ENCODE measurements at places on chromosomes 7 and 10. TPM values are rescaled to one million over a fixed set of nuclear protein-coding genes. Genes with fewer than 3 reads are reported as not detected.

DNA sequence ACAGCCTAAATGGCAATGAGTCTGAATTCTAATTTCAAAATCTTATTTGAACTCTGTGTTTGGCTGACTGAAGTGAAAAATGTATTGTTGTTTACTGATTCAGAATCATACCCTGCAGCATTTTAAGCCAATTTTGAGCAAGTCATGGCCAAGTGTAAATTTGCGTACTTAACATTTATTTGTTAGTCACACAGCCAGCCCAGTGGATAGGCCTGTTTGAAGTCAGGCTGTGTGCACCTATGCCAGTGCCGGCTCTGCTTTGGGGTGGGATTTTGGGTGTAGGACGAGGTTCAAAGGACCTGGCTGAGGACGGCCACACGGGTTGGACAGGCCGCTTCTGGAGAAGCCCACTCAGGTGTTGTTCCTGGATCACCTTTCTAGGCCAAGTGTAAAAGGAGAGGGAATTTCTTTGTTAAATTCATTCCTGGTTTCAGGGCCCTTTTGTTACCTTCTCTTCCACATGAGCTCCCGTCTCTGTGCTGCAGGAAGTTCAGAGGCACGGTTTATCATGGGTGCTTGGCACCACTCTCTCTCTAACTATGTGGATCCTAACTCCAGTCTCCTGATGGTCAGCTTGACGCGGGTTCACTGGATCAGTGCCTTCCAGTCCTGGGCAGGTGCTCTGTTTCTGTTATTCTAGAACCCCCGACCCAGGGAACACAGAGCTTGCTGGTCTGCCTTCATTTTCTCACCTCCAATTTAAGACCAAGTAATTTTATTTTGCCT is 84.7 kb downstream of the CCNY start:
- no peak for DNase-seq

DNA sequence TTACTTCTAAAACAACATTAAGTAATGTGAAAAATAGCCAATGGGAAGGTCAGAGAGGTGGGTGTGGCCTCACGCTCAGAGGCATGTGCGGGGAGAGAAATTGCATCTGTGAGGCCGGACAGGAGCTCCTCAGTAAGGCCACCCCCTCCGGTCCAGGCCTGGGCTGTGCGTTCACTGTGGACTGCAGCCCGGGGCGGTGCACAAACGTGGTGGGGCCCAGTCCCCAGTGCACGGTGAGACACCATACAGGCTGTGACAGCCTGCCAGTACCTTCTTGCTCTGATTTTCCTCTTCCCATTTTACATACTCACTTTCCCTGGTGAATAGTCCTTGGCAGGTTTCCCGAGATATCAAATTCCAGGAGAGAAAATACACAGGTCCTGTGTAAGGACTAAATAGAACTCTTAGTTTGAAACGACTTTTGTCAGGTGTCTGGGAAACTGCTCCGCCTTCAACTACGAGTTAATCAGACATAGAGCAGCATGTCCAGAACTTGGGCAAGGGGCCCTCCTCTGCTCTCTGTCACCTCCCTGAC is 174.1 kb upstream of the MKI67 start:
- DNase-seq = no peak

DNA sequence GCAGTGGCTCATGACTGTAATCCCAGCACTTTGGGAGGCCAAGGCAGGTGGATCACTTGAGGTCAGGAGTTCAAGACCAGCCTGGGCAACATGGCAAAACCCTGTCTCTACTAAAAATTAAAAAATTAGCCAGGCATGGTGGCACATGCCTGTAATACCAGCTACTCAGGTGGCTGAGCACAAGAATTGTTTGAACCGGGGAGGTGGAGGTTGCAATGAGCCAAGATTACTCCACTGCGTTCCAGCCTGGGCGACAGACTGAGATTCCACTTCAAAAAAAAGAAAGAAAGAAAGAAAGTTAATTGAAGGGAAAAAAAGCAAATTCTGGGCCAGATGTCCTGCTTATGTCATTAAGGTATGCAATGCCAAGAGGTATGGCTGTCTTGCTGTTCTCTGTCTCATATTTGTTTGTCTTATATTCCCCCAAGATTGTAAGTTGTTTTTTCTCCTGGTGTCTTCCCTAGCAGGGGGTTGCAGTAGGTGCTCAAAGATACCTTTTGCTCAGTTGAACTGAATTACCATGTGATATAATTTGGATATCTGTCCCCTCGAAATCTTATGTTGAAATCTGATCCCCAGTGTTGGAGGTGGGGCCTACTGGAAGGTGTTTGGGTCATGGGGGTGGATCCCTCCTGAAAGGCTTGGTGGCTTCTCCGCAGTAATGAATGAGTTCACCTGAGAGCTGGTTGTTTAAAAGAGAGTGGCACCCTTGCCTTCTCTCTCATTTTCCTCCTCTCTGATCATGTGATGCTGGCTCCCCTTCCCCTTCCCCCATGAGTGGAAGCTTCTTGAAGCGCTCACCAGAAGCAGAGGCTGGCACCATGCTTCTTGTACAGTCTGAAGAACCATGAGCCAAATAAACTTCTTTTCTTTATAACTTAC is 60.9 kb downstream of the MYOF start:
- no peak for DNase-seq

DNA sequence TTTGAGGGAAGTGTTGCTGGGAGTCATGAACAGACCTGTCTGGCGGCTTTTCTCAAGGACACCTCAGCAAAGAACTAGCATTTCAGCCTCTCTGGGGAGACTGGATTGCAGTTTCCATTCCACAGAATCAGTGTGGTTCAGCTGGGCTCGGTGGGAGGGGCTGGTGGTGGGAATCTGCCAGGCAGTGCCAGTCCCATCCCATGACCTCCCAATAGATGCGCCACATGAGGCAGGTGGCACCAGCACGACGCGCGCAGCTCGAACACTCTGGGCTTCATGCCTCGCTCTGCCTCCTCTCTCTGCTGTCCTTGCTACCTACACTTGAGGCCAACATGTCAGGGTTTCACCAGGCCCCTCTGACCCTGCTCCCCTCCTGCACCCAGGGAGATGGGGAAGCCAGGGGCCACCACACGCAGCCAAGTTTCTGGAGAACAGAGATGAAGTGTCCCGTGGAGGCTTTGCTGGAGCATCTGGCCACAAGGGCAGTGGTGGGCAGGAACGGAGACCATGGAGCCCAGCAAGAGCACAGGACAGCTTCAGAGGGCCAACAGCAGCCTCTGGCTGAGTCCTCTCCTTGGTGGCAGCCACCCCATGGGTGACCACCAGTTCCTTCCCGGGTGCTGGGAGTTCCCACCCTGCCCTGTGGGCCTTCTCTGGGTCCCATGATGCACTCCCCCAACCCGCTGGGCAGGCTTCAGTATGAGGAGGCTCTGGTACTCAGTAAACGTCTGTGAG is 2.3 kb downstream of the NACAD start:
- DNase-seq = no peak

DNA sequence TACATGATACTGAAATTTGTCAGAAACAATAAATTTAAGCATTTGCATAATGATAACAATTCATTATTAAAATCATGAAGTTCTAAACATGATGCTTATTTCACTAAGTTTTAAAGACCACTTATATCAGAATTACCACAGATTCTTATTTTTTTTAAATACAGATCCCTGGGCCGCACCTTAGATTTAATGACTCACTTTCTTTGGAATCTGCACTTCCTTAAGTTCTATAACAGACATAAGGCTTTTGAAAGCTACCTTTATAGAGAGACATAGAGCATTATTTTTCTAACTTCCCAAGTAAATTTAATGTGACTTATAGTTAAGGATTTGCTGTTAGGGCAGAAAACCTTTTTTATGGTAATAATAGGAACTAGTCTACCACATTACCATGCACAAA is 214.9 kb downstream of the IPMK start:
- no peak for DNase-seq

GRCh38 chr7:15764851-15765382 is 78.4 kb upstream of the MEOX2 start:
- DNase-seq = no peak

- no peak for DNase-seq
Measured at GRCh38 chr7:105831824-105832535, 44.4 kb downstream of the ATXN7L1 start.

DNA sequence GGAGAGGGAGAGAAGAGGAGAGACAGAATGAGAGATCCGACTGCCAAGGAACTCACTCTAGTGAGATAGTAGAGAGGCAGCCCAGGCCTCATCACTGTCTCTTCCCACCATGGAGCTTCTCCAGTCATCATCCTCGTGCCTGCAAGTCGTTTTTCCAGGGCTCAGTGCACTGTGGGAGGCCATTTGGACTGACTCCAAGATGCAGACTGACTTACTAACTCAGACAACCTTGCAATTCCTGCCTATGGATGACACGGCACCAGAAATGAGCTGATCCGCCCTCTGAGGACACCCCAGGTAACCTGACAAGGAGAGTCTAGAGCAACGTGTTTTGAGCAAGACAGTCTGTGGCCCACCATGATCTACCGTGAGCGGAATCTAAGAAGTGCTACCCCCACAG is 154.9 kb downstream of the GLI3 start:
- no peak for DNase-seq

DNA sequence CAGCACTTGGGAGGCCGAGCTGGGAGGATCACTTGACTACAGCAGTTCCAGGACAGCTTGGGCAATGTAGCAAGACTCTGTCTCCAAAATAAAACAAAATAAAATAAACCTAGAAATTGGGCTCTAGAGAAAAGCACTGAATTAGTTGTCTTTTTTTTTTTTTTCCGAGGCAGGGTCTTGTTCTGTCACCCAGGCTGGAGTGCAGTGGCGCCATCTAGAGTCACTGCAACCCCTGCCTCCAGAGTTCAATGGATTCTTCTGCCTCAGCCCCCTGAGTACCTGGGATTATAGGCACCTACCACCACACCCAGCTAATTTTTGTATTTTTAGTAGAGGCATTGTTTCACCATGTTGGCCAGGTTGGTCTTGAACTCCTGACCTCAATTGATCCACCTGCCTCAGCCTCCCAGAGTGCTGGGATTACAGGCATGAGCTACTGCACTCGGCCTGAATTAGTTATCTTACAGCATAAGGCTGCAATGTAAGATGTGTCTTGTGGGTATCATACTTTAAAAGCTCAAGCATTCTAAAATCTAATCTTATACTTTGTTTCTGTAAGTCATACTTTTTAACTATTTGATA is 12.8 kb downstream of the MEIG1 start:
- peak; percentile 61 for DNase-seq

- no peak for DNase-seq
Measured at GRCh38 chr7:80929619-80930018, 10.8 kb upstream of the SEMA3C start.

- no peak for DNase-seq
Measured at GRCh38 chr10:44243851-44244510, 140.9 kb downstream of the CXCL12 start.

The RAMP3 gene
- not detected for total RNA-seq

The SPDYE18 gene
- 0.60 TPM for total RNA-seq
